ENCODE measurements at places on chromosomes 6 and 20.

DNA sequence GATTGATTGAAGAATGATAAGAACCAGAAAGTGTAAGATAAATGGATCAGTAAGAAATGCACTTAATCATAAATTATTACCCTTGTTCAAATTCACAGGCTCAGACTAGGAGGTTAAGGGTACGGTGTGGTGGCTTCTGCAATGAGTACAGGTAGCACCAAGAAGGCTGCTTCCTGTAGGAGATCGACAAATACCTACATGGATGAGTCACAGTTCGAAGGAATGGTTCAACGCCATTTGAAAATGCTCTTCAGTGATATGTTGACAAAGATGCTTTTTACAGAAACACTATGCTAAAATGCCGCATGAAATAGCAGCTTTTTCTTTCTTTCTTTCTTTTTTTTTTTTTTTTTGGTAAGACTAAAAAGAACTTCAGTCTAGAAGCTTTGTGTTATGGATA lies 116.2 kb downstream of the DTNBP1 start:
- DNase-seq, result no peak

DNA sequence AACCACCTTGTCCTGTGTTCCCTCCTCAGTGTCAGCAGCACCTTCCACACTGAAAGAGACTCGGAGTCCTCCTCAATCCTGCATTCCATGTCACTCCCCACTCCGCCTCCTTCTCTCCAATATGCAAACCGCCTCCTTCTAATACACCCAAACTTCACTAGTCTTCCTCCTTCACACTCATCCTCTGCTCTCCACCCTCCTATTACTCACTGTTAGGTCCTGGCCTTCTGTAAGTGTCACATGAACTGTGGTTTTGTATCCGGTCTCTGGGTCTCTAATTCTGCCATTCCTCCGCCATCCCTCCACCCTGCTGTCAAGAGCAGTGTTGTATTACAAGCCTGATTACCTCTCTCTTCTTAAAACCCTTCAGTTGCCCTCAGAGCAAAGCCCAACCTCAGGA lies 200.5 kb upstream of the CDYL start:
- no peak for DNase-seq

DNA sequence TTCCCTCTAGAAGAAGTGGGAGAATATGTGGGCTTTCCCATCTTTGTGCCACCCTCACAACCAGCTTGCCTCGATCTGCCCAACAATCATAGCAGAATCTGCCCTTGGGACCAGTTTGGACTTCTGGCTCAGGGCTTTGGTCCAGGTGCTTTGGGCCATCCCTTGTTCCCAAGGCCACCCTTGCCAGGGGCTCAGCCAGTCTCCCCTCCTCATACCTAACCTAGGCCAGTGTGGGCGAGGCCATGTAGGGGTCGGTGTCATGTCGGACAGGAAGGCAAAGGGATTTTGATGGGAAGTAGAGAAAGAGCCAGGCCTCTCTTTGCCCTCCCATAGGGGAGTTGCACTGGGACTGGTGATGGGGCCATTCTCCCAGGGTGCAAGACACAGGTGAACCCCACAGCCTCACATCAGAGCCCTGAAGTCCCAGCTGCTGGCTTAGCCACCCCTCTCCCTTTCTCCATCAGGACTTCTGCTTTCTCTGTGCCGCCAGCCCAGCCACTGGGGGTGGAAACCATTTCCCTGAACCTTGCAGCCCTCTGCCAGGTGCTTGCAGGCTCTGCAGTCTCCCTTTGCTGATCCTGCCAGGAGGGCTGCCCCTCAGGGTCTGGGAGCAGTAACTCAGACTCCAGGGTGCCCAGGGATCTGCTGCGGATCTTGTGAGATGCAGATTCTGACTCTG lies 60.7 kb downstream of the SLC24A3 start:
- DNase-seq, result no peak

DNA sequence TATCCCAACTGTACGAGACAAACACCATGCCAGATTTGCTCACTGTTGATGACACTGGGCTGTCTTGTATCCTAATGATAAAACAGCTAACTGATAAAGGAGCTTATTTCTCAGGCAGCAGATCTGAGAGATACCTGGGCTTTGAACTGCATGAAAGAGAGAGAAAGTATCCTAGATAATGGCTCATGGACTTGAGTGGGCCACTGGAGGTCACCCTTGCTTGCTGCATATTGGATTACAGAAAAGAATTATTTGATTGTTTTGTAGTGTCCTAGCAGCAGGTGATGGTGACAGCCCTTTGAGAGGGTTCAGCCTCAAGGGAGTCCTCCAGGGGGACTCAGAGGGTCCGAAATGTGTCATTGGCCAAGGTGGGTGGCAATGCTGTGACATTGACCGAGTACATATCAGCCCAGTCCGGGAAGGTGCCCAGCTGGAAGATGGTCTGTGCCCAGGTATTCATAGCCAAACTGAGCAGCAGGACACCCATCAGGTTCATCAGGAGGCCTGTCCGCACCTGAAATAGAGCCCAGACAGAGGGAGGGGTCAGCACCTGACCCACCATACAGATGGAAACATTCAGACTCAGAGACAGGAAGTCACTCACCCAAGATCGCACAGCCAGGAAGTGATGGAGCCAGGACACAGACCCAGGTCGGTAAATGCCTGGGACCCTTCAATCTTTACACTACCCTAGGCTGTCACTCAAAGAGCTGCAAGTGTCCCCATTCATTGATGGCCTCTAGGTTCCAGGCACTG lies 9.4 kb upstream of the OCSTAMP start:
- no peak for DNase-seq

DNA sequence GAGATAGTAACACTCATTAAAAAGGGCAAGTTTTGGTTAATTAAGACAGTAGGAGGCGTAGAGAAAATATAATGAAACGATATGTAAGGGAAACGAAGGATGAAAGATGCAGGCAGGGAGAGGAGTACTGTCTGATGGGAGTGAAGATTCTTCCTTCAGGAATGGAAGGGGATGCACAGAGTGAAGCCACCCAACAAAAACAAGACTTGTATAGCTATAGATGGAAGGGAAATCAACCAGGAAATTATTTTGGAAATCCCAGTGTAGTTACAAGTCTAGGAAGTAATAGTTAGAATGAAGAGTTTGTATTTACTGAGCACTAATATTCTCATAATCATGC lies 19.7 kb upstream of the HLA-DRB1 start:
- no peak for DNase-seq
